ENCODE measurements at places on chromosomes 5 and 9. TPM values are rescaled to one million over a fixed set of nuclear protein-coding genes. Genes with fewer than 3 reads are reported as not detected.

GRCh38 chr5:14250084-14250695, 107.0 kb downstream of the TRIO start:
- H3K4me3 ChIP-seq: peak overlapping the region; percentile 26
- DNase-seq: peak; percentile 69
- peak overlapping the region; percentile 77 for H3K27ac ChIP-seq
- peaks cover 63% of the 10 kb centered on the region for H3K4me1 ChIP-seq
- H3K27me3 ChIP-seq: no peaks in the 10 kb centered on the region

DNA sequence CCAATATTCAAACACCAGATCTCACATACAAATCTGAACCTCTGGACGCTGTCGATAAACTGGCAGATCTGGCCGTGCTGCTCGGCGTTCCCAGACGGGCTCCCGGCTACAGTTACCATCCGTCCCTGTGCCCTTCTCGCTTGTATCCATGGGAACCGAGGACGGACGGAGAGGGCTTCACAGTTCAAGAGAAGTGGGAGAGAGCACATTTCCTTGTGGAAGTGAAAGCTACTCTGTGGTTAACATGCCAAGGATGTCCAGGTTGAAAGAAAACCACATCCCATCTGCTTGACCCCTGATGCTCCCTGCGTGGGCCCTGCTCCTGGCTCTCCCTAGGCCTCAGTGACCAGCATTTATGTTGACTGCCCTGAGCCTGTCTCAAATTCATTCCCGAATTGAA, 6.3 kb upstream of the DBN1 start:
- H3K4me1 ChIP-seq: peaks cover 24% of the 10 kb centered on the region
- no peak overlapping the region for H3K4me3 ChIP-seq
- H3K27me3 ChIP-seq: no peaks in the 10 kb centered on the region
- H3K27ac ChIP-seq: no peak overlapping the region
- no peak for DNase-seq

DNA sequence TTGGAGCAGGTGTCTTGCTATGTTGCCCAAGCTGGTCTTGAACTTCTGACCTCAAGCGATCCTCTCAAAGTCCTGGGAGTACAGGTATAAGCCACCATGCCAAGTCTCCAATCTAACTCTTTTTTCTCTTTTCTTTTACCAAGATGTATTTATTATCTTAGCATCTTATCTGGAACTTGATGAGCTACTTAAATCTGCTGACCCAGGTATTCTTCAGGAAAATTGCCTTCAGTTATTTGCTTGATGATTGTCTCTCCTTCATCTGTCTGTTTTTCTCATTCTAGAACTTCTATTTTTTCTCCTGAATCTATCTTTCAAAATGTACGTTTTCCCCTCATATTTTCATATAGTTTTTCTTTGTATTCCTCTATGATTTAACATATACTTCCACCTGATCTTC, 158.2 kb upstream of the DMAC1 start:
- DNase-seq: no peak
- H3K27ac ChIP-seq: no peak overlapping the region

DNA sequence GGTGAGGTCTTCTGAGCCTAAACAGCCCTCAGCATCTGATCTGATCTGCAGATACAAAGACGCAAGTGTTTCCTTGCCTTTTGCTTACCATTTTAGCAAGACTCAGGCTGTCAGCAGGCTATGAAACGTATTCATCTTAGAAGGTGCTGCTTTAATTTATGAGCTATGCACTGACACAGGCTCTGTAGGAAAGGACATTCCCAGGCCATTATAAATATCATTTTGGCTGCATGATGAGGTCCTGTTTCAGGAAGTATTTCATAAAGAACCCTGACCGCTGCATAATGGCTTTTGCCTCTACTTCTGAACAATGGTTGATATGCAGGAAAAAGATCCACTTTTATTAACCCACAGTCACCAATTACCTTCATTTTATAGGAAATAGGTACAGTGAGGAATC, 98.4 kb upstream of the CAST start:
- H3K27ac ChIP-seq: no peak overlapping the region
- H3K36me3 ChIP-seq: no peaks in the 10 kb centered on the region

DNA sequence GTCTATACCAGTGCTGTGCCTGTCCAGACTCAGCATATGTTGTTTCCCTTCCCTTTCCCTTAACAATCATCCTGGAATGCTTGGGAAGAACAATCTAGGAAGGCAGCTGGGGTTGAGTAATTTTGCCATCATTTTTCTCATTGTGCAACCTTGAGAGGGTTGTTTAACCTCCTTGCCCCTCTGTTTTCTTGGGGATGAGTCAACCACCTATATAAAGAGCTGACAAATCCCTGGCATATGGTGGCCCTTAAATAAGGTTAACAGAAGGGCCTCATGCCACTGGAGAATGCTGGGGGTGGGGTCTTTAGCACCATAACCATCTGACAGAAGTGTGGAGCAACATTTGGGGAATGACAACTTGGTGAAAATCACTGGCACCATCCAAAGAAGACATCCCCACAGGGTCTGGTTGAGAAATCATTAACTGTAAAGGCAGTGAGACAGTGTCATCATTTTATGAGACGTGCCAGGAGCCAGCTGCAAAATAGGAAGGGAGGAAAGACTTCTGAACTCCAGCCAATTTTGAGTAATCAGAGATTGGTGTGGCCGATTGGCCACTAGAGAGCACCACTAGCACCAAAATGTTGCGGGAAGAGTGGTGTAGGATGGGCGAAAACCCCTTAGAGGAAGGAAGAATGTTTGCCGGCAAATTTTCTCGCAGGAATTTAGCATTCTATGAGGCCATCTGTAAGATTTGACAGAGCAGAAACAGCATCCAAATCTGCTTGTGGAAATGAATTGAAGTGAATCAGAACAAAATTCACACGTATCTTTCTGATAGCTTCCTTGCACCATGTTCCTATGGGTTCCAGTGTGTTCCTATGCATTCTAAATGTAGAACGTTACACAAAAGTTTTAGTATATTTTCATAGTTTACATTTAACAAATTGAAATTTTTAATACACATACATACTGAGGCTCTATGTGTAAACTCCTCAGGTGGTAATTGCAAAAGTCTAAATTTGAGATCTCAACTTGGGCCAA, 113.8 kb downstream of the MSX2 start:
- no peak for DNase-seq
- H3K4me1 ChIP-seq: no peaks in the 10 kb centered on the region
- H3K27me3 ChIP-seq: no peaks in the 10 kb centered on the region

DNA sequence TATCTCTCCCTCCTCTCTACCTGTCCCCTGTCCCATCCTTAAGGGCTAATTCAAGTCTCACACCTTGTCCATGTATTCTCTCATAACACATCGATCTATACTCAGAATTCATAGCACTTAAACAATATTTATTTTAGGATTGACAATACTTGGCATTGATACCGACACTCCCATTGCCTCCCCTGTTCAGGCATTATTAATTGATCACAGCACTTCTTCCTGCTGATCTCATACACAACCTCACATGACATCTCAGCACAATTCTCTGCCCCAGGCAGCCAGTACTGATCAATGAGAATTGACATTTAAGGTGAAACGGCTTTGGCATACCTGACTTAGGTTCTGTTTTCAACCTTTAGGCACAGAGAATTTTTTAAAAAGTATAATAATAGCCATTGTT, 582.4 kb upstream of the BRINP1 start:
- no peak for DNase-seq
- H3K27ac ChIP-seq: no peak overlapping the region
- H3K27me3 ChIP-seq: no peaks in the 10 kb centered on the region
- no peaks in the 10 kb centered on the region for H3K36me3 ChIP-seq
- no peaks in the 10 kb centered on the region for H3K4me1 ChIP-seq
- no peak overlapping the region for H3K4me3 ChIP-seq

- no peak overlapping the region for H3K4me3 ChIP-seq
- no peak overlapping the region for H3K27ac ChIP-seq
- no peaks in the 10 kb centered on the region for H3K27me3 ChIP-seq
- DNase-seq: no peak
- H3K4me1 ChIP-seq: peaks cover 28% of the 10 kb centered on the region
Observed at GRCh38 chr9:131235480-131235851, 40.8 kb downstream of the FAM78A start.

DNA sequence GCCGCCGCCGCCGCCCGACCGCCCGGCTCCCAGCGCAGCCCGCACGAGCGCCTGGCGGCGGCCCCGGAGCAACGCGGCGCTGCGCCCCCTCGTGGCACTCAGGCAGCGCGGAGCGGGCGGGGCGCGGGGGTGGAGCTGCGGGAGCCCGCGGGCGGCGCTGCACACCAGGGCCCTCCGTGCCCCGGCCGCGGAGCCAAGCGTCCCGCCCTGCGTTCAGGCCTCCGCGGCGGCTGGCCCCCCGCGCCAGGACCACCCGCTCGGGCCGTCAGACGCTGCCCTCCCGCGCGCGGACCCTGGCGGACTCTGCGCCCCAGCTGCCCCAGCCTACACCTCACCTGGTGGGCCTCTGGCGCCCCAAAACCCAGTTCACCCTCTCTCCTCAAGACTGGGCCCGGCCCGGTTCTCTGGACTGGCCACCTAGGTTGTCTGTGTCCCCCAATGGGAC, at the start of gene RASGEF1C:
Gene RASGEF1C (minus strand): TSS at position 75 of the 445 bp plus-strand sequence. CDS start 71,159 bp downstream, outside the sequence.
- DNase-seq: peak; percentile 43
- H3K4me1 ChIP-seq: peaks cover 29% of the 10 kb centered on the region
- H3K27me3 ChIP-seq: peaks cover 15% of the 10 kb centered on the region

- no peaks in the 10 kb centered on the region for H3K27me3 ChIP-seq
- no peaks in the 10 kb centered on the region for H3K4me1 ChIP-seq
- no peaks in the 10 kb centered on the region for H3K36me3 ChIP-seq
- no peak for DNase-seq
Observed at GRCh38 chr5:30736669-30737068, 456.8 kb upstream of the CDH6 start.

- H3K27ac ChIP-seq: no peak overlapping the region
- peaks cover 77% of the 10 kb centered on the region for H3K36me3 ChIP-seq
- H3K4me3 ChIP-seq: no peak overlapping the region
- no peaks in the 10 kb centered on the region for H3K27me3 ChIP-seq
Observed at GRCh38 chr5:157126-157715, 34.1 kb upstream of the LRRC14B start.

DNA sequence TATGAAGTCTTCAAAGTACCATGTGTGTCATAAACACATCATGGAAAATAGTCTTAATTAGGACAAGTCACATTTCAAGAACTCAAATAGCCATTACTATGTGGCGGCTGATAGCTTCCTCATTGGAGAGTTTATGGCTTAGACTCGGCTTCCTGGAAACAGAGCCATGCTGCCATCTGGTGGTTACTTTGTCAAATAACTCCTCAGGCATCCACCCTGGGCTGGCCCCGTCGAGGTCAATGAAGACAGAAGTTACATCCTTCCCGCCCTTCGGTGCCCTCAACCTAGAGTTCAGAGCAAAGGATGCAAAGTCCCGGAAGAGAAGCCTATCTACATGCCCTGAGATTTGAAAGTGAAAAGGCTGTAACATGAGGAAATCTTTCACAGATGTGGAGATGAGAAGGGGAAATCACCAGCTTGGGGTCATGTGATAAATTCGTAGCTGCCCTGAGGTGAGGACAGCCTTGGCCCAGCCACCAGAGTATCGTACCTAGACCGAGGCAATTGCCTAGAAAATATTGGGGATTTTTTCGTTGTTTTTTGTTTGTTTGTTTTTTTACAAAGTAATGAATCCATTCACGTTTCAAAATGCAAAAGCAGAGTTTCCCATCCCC, 45.5 kb upstream of the ZNF169 start:
- H3K27me3 ChIP-seq: no peaks in the 10 kb centered on the region
- H3K36me3 ChIP-seq: no peaks in the 10 kb centered on the region
- no peak overlapping the region for H3K27ac ChIP-seq
- H3K4me3 ChIP-seq: no peak overlapping the region
- H3K4me1 ChIP-seq: no peaks in the 10 kb centered on the region
- DNase-seq: peak; percentile 47

DNA sequence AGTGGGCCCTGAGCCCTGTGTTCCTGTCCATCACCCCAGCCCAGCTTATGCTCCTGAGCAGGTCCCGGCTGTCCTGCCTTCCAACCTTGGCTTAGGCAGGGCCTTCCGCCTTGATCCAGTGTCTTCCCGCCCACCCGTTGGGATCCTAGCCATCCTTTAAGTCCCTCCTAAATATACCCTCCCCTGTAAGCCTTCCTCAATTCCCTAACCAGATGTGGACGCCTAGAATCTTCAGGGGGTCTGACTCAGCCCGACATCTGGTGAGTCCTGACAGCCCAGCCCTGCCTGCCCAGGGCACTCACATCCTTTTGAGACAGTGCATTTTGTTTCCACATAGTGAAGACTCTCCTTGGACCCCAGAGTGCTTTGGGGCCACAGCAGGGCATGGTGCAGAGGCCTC, 23.7 kb downstream of the SLC6A7 start:
- peak overlapping the region; percentile 25 for H3K27ac ChIP-seq
- H3K27me3 ChIP-seq: no peaks in the 10 kb centered on the region
- H3K36me3 ChIP-seq: peaks cover 19% of the 10 kb centered on the region
- H3K4me1 ChIP-seq: peaks cover 42% of the 10 kb centered on the region
- DNase-seq: no peak
- H3K4me3 ChIP-seq: no peak overlapping the region

DNA sequence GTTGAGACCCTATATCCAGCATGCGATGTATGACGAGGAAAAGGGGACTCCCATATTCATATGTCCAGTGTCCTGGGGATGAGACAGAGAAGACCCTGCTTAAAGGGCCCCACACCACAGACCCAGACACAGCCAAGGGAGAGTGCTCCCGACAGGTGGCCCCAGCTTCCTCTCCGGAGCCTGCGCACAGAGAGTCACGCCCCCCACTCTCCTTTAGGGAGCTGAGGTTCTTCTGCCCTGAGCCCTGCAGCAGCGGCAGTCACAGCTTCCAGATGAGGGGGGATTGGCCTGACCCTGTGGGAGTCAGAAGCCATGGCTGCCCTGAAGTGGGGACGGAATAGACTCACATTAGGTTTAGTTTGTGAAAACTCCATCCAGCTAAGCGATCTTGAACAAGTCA, 17.1 kb downstream of the BTNL3 start:
- H3K36me3 ChIP-seq: no peaks in the 10 kb centered on the region
- no peak overlapping the region for H3K27ac ChIP-seq
- DNase-seq: no peak
- no peak overlapping the region for H3K4me3 ChIP-seq

DNA sequence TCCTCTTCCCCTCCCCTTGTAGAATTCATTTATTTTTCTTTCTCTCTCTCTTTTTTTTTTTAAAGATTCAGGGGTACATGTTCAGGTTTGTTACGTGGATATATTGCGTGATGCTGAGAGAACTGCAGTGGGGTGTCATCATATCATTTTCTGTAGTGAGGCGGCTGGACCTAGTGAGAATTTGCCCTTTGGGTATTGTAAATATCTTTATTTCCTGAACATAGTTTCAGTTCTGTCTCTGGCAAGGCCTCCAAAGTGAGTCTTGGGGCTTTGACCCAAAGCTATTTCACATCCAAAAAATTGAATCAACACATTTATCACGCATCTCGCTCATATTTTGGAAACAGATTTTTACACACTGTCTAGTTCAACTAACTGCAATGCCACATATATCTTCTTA, 25.4 kb upstream of the MYOT start:
- no peak overlapping the region for H3K27ac ChIP-seq
- no peaks in the 10 kb centered on the region for H3K27me3 ChIP-seq
- no peak for DNase-seq
- no peaks in the 10 kb centered on the region for H3K36me3 ChIP-seq

Gene C5orf63
- 8.9 TPM for total RNA-seq

Gene MAN1B1
- 61.3 TPM for total RNA-seq

Gene ALDH1A1
- 74.5 TPM for total RNA-seq

Gene RIOK2
- total RNA-seq: 30.8 TPM

Gene AFAP1L1
- 48.6 TPM for total RNA-seq

Gene SPATA9
- 1.2 TPM for total RNA-seq
